ENCODE measurements at places on chromosomes 16 and 17.

DNA sequence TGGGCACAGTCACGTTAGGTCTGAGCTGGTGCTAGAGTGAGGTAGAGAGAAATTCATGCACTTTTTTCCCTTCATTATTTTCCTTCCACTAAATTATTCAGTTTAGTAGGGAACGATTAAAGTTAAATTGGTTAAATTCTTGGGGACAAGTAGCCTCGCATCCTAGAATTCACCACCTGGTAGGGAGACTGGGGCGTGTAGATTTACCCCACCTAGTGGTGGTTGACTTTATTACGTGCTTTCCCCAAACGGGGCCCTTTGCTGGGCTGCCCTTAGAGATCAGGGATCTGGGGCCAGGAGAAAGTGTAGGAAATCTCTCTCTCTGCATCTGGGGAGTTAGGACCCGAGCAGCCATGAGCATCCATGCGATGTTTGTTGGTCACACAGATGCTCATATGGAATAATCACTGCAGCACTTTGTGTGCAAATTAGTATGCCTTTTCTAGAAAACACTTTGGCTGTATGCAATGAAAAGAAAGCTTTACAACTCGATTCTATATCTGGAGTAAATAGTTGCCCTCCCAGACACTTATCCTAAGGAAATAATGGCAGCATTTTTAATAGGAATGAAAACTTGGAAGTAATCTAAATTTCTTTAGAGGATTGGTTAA is 107.0 kb downstream of the PLCG2 start:
- no peak for DNase-seq

DNA sequence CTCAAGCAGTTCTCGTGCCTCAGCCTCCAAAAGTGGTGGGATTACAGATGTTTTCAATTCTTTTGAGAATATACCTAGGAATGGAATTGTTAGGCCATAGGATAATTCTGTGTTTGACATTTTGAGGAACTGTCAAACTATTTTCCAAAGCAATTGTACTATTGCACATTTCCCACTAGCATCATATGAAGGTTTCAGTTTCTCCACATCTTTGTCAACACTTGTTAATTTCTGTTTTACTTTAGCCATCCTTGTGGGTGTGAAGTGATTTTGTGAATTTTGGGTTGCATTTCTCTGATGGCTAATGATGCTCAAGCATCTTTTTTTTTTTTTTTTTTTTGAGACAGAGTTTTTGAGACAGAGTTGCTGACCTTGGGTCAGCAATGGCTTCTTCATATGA is 6.2 kb downstream of the NT5M start:
- DNase-seq: no peak

DNA sequence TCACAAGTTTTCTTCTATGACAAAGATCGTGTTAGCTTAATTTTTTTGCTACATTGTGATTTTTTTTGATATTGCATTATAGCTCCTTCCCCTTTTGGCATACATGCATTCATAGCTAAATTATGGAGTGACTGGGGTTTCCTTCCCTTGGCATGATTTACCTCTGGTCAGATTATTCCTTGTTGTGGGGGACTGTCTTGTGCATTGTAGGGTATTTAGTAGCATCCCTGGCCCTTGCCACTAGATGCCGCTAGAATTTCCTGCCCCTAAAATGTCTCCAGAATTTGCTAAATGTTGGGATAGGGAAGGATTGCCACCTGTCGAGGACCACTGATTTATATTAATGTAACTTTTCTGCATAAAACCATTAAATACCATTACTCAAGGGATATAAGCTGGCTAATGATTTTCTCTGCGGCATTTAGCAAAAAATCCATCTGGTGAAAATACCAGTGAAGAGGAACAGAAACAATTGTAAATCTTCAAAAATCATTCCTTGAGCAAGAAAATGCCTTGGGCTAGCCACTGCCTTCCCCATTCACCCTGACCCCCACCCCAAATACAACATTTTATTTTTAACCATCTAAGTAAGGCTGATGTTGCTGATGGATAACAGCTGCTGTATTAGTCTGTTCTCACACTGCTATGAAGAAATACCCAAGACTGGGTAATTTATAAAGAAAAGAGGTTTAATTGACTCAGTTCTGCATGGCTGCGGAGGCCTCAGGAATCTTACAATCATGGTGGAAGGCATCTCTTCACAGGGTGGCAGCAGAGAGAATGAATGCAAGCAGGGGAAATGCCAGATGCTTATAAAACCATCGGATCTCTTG is 195.2 kb downstream of the MAP2K6 start:
- peak; percentile 28 for DNase-seq

- no peak for DNase-seq
Measured at GRCh38 chr17:78966123-78966813, 13.5 kb downstream of the LGALS3BP start.

DNA sequence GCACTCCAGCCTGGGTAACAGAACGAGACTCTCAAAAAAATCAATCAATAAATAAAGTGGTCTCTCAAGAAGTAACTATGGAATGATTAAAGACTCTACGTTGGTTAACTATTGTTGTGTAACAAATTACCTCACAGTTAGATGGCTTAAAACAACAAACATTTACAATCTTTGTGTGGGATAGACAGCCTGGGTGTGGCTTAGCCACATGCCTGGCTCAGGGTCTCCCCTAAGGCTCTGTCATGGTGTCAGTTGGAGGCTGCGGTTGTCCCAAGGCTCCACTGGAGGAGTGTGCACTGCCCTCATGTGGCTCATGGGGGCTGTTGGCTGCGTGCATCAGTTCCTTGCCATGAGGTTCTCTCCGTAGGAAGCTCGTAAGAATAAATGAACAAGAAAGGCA is 294.5 kb downstream of the SNX29 start:
- DNase-seq: peak; percentile 19

DNA sequence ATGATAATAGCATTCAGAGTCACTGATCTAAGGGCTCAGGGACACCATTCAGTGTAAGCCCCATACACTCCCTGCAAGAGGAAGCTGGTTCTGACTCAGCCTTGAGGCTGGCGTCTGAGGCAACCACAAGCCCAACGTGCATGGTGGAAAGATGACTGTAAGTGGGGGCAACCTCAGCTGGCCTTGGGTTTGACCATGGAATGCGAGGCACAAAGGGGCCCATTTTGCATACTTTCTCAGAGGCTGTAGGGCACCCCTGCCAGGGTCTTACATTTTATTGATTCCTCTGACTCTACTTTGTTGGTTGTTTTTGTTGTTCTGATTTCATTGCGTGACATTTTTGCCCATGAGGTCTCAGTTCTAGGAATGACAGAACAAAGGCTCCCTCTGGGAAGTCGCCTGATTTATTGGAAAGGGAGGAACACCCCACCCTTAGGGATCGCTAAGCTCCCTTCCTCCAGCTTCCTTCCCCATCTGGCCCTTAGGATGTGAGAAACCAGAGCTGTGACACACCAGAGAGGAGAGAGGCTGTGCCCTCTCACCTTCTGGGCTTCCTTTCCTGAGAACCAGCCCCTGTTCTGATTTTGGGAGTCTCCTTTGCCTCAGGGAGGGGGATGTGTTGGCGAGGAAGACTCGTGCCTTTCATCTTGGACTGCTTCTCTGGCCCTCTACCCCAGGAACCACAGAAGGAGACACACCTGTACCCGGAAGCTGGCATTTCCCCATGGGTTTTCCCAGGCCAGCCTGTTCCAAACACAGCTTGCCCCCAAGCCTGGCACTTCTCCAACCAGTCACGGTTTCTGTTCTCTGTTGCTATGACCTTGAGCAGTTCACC is 5.6 kb upstream of the CIITA start:
- DNase-seq: peak; percentile 84

GRCh38 chr17:18916816-18917500 is 35.0 kb upstream of the SLC5A10 start:
- no peak for DNase-seq

- peak; percentile 24 for DNase-seq
Measured at GRCh38 chr17:78241277-78242023, 10.0 kb downstream of the TMEM235 start.

GRCh38 chr16:13448346-13448745 is 471.6 kb upstream of the ERCC4 start:
- no peak for DNase-seq

DNA sequence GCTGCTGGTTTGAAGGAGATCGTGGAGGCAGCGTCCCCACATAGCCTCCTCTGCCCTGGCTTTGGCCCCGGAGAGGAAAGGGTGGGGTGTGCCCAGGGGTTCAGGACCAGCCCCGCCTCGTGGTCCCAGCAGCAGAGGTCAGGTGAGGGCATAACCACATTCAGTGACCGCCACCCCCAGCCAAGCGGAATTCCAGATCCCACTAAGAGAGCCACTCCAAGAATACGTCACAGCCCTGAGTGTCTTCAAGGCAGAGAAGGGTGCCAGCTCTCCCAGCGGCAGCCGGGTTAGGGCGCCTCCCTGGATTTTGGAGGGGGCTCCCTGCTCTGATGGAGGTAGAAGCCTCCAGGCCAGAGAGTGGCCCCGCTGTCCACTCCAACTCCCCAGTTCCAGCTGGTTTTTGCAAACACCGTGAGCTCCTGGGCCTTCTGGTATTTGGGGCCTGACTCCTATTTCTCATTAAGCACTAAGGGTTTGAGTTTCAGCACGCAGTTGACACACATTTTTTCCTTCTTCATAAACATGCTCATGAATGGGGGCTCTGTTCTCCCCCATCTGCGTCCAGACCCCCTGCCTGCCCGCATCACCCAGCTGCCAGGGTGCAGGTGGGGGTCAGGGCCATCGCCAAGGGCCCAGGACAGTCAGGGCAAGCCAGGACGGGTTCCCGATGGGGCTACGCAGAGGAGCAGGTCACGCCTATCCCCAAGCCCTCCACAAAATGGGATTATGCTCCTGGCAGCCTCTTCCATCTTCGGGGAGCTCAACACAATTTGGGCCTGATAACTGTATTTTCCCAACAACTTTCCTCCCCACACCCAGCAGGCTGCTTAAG is 98.4 kb upstream of the PLCG2 start:
- no peak for DNase-seq

- DNase-seq: no peak
Measured at GRCh38 chr16:81578636-81579413, 134.2 kb downstream of the CMIP start.

- no peak for DNase-seq
Measured at GRCh38 chr17:58324056-58324408, 4.6 kb downstream of the TSPOAP1 start.

GRCh38 chr16:67346341-67346740 is 19.7 kb downstream of the LRRC36 start:
- no peak for DNase-seq

DNA sequence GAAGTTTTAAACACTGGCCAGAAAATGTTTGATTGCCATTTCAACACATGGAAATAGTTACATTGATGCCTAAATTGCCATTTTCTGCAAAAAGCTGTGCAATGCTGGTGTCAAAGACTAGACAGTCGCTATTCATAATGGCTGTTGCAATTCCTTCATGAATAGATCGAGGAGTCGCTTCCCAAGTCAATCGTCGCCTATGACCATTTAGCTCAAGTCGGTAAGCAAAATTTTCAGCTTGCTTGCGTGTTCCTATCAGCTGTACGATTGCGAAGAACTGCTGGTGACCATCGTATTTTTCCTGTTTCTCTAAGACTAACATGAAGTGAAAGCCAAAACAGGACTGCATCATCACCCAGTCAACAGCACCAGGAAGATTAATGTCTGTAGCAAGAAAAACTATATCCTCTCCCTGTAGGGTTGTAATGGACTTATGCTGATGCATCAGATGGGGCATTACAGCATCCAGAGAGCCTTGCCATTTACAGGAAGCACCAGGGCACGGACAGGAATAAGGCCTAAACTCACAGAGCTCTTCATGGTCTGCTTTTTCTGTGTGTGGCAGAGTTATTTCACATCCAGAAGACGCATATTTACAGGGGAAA is 23.6 kb downstream of the SIAH1 start:
- DNase-seq: no peak

DNA sequence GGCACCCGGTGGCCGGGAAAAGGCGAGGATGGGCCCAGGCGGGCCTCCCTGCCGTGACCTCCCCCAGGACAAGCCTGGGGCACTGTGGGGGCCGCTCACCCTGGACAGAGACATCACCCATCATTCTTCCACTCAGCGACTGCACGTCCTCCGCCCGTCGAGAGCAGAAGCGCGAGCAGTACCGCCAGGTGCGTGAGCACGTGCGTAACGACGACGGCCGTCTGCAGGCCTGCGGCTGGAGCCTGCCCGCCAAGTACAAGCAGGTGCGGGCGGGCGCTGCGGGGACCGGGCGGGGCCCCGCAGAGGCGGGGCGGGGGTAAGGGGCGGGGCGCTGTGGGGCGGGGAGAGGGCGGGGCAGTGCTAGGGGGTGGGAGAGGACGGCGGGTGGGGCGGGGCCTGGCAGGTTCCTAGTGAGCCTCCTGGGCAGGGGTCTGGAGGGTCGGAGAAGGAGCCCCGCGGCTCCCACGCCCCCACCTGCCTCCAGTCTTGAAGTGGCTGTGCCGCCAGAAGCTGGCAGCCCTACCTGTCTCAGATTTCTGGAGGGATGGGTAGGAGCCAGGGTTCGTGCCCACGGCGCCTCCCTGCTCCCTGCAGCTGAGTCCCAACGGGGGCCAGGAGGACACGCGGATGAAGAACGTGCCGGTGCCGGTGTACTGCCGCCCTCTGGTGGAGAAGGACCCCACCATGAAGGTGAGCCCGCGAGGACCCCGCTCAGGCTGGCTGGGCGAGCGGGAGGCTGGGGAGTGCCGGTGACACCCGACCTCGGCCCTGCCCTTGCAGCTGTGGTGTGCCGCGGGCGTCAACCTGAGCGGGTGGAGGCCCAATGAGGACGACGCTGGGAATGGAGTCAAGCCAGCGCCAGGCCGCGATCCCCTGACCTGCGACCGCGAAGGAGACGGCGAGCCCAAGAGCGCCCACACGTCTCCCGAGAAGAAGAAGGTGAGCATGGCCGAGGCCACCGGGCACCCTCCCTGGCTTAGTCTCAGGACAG is 7.5 kb downstream of the NME3 start:
- no peak for DNase-seq
